ENCODE measurements at places on chromosomes 11 and 22.

- no peak for DNase-seq
These were observed 80.9 kb upstream of the CD44 start for GRCh38 chr11:35057926-35058668.

DNA sequence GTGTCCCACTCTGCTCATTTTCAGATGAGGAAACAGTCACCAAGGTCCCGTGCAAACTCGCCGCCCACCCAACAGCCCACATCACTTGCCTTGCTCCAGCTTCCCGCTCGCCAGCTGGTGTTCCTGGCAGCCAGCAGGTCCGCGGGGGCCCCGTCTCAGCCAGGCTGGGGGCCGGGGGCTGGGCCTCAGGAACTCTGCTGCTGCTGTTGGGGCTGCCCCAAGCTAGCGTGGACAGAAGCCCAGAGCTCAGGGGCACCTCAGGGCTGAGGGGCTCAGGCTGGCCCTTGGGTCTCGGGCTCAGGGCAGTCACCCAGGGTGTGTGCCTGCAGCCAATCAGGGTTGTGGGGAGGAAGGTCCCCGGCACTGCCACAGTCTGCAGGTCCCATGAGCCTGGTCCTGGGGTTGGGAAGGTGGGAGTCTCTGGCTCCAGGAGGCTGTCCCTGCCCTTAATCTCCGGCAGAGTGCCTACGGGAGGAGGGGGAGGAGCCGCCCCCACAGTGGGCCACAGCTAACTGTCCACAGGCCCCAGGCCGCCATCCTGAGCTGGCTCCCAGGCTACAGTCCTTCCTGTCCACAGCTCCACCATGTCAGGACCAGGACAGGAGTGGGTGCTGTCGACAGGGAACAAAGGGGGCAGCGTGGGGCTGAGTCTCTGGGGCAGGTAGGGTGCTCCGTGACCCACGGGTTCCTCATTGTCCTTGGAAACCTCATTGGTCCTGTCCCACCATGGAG, 65.2 kb downstream of the ARFGAP3 start:
- no peak for DNase-seq

DNA sequence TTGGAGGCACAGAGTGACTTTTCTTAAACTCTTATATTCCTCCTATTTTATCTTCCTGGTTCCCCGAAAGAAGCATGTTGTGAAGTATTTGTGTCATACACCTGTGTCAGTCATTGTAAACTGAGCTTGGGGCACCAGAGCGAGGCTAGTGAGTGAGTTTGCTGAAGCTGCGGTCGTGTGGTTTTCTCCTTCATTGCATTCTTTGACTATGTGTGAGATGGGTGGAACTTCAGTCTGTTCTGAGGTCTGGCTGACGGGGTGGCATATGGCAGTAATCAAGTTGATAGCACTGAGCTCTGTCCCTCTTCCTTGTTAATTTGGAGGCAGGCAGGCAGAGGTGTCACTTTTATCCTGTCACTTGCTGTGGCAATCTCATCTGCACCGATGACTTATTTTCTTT, 4.2 kb downstream of the VPS26B start:
- peak; percentile 56 for DNase-seq

DNA sequence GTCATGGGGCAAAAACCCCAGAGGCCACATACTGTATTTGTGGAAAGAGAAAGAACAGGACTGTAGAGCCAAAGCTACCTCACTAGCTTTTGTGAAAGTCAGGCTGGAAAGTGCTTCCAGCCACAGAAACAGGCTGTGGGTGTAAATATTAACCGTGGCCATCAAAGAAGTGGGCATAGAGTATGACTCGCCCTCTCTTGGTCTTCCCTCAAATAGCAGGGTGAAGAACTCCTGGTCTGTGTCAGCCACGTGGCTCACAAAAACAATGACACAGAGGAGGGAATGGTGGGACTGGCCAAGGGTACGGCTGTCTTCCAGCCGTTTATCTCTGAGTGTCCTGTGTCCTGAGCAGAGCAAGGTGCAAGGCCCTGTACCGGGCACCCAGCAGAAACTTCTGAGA, 37.6 kb upstream of the UBASH3B start:
- no peak for DNase-seq

GRCh38 chr22:33923033-33923432, 2.8 kb upstream of the LARGE1 start:
- no peak for DNase-seq

DNA sequence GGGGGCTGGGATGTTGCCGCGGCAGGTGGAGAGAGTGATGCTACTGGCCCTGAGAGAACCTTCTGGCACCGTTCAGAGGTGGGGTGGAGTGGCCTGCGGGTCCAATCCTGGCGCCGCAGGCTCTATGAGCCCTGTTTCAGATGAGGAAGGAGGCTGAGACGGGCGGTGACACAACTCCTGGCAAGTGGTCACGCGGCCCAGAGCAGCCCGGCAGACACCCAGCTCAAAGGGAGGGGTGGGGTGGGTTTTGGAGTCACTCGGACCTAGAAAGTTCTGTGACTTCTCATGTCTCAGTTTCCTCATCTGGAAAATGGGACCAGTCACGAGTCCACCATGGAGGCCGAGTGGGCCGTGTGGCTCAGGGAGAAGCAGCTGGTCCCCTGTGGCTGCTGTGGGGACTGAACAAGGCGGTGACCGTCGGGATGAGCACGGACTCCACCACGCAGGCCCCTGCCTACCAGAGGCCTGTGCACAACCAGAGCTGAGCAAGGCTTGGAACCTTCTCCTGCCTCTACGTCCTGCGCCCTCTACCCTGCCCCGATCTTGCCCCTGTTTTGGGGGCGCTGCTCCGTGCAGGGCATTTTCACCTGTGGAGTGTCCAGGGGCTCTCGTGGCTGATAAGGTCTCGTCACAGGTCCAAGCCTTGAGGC, 3.7 kb downstream of the TSPO start:
- no peak for DNase-seq

- peak; percentile 59 for DNase-seq
These were observed 33.0 kb downstream of the PTPRJ start for GRCh38 chr11:48013269-48013901.

GRCh38 chr11:61645179-61645868, 34.9 kb upstream of the DAGLA start:
- DNase-seq: no peak

- DNase-seq: no peak
These were observed 71.6 kb upstream of the AKIP1 start for GRCh38 chr11:8839306-8839956.

GRCh38 chr11:33899400-33900037, 7.6 kb upstream of the LMO2 start:
- no peak for DNase-seq

- no peak for DNase-seq
These were observed 50.2 kb upstream of the SLC35C1 start for GRCh38 chr11:45754741-45755140.

DNA sequence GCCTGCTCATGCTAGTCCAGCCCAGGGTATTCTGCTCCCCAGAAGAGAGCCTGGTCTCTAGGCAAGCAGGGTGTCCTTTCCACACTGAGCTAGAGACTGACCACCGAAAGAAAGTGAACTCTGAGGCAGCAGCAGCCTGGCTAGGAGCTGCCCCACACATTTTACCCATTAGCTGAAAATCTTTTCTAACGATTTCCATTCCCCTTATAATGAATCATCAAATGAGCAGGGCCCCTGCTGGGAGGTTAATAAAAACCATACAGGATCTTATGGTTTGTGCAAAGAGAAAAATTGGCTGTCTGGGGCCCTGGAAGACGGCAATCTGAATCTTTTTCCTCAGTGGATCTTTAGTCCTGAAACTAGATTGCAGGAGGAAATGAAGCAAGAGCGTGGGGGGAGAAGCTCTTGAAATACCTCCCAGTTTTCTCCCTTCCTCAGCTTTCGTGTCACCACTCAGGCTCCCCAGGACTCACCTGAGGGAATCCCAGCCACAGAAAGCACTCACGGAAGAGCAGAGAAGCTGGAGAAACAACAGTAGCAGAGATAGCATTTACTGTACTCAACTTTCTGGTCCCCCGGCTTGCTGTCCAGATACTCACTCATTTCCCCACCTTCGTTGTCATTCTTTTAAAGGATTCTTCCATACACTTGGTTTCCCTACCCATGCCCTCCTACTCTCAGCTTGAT, 74.7 kb upstream of the CD44 start:
- DNase-seq: no peak

DNA sequence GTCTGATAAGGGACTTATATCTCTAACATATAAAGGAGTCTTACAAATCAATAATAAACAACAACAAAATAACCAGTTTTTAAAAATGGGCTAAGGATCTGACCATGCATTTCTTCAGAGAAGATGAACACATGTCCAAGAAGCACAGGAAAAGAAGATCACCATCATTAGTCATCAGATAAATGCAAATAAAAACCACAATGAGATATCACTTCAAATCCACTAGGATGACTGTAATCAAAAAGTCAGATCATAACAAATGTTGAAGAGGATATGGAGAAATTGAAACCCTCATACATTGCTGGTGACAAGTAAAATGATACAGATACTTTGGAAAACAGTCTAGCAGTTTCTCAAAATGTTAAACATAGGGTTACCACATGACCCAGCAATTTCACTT, 61.2 kb upstream of the MYOD1 start:
- no peak for DNase-seq

- DNase-seq: no peak
These were observed 178.3 kb downstream of the SNX19 start for GRCh38 chr11:130737866-130738431.

DNA sequence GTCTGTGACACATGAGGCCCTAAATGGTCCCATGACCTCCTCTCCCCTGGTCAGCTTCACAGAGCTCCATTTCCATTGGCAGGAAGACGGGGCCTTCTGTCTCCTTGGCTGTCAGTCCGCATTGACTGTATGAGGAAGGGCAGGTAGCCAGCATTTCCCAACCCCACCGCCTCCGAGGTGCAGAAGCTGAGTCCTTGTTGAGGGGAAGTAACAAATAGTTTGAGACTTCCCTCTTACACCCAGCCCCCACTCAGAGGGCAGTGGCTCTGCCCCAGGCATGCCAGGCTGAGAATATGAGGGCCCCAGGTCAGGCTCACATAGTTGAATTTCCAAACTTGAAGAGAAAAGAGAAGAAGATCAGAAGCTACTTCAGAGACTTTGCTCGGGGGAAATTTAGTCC, 611.1 kb downstream of the BRD1 start:
- no peak for DNase-seq

- no peak for DNase-seq
These were observed 117.8 kb downstream of the NTM start for GRCh38 chr11:131488238-131488637.

DNA sequence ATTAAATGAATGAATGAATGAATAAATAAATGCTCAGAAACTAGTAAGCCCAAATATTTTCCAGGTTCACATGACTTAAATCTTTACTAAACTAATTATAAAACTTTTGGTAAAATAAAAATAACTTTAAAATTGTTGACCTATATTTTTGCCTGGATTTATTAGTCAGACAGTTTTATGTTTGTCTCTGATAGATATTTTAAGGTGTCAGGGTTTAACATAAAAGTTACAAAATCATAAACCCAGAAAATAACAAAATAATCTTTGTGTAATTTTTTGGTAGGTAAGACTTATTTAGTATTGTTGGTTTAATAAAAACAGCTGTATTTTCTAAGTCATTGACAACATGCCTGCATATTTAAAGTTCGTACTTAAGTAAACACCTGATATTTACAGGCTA, 27.4 kb upstream of the HEPHL1 start:
- DNase-seq: no peak

- DNase-seq: no peak
These were observed 1920.0 kb upstream of the RAG2 start for GRCh38 chr11:38517991-38518390.

- no peak for DNase-seq
These were observed 17.8 kb upstream of the POLD3 start for GRCh38 chr11:74574563-74574962.

DNA sequence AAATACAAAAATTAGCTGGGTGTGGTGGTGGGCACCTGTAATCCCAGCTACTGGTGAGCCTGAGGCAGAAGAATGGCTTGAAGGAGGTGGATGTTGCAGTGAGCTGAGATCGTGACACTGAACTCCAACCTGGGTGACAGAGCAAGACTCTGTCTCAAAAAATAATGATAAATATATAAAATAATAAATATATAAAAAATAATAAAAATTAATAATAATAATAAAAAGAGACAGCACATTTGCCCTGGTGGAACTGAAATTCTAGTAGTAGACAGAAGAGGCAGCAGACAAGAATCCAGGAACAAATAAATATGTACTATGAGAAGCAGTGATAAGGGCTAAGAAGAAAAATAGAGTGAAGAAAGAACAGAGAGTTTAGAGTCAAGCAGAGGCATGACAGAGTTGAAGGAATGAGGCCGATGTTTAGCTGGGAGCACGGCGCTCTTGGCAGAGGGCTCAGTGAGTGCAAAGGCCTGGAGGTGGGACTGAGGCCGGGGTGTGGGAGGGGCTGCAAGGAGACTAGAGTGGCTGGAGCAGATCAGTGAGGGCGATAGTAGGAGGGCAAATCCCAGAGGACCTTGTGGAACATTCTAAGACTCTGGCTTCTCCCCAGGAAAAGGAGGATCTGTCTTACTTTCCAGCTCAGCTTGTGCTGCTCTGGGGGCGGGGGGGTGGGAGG, 410.3 kb downstream of the MN1 start:
- DNase-seq: no peak

- no peak for DNase-seq
These were observed 365.2 kb upstream of the DDI1 start for GRCh38 chr11:103671143-103671651.

DNA sequence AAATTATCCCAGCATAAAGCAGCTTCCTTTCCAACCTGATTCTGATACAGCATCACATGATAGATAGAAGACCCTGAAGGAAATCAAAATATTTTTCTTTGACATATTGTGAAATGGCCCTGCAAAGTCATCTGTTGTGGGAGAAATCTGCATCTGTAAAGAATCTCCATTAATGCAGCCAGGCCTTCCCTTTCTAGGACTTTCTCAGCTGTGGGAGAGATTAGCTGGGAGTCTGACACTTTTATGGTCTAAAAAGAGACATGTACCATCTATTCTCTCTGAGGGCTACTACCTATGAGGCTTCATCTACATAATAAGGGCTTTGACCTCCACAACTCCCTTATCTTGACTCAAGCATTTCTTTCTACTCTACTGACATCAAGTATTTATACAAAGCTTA, 238.1 kb downstream of the SWAP70 start:
- no peak for DNase-seq

GRCh38 chr11:84420271-84420670, 1134.1 kb upstream of the CCDC90B start:
- no peak for DNase-seq

GRCh38 chr11:62974848-62975522, 9.8 kb downstream of the SLC22A6 start:
- peak; percentile 24 for DNase-seq

DNA sequence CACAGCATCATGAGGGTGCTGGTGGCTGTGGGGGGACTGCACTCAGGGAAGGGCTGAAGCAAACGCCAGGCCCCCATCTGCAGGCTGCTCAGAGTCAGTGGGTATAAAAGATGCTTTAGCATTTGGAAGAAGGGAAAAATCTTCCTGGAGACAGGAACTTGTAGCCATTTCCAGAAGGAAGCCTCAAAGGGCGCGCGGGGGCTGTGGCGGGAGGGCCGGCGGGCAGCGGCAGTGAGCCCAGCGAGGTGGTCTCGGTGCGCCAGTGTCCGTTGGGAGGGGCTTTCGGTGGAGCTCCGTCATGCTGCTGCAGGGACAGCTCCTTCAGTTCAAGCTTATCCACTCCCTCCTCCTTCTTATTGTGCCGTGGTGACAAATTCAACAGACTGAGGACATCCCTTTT, 63.0 kb upstream of the PITPNB start:
- DNase-seq: no peak
